Renal cortex interstitium (tissue), 15 donors: ENCODE measurements at places on chromosomes 6 and 20.

GRCh38 chr6:30914076-30914853 is at the start of gene VARS2:
Gene VARS2 (plus strand): TSS chr6:30914238. CDS start chr6:30914837, 599 bp downstream.
- peak; percentile 92 for DNase-seq

DNA sequence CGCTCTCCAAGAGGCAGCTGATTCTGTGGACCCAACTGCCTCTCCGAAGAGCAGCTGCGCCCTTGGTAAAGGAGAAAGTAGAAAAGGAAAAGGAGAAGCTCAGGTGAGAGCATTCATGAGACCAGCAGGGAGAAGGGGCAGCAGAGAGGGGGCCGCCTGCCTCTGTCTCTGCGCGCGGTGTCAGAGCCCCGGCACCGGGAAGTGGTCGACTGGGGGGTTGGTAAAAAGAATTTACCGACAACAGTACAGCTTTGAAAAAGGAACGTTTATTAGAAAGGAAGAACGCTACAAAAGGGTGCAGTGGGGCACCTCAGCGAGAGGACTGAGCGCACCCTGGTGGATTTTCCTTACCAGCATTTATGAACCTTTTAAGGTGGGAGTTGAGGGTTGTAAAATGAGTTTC is 61.9 kb downstream of the GPR6 start:
- DNase-seq, result peak; percentile 35

DNA sequence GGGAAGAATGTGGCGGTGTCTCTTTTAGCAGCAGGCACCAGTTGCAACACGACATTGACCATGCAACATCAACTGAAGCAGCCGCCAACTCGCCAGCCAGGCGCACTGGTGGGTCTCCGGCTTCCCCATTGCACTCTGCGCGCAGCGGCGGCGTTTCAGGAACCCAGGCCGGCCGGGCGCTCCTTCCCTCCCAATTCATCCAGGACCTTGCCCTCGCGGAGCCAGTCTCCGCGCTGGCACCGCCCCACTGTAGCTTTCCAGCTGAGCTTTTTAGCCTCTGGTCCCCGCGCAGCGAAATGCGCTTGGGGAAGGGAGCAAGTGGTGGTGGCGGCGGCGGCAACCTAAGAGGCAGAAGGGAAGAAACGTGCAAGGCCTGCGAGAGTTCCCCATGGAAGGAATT is 297.9 kb upstream of the RIMS1 start:
- no peak for DNase-seq

DNA sequence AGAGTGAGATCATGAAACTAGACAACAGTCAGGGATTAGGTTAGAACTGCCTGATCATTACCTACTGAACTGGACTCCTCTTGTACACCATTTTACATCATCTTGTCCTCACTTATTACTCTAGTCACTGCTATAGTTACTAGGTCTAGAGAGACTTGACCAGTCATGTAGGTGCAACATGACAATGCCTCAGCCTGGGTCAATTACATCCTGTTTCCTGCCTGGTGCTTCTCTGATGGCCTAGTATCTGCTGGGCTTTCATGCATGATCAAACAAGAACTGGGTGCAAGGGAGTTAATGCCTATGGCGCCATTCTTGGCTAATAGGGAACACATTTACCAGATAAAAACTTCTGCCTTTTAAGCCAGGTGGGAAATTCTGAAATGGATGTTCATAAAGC is 39.2 kb upstream of the MMS22L start:
- no peak for DNase-seq

DNA sequence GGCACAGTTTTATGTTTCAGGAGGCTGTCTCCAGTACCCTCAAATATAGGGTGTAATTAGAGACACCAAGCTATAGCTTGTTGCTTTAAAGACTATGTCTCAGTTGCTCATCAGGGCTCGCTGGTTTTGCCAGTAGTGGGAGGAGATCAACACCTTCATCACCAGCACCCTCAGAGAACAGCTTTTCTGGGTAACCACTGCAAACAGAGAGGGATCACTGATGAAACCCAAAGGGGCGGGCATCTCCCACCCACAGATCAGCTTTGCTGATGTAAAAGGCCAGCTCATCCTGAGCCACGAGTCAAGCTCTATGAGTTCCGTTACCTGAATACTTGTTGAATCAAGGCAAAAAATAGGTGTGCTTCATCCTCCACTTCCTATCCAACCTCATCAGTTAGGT is 187.7 kb downstream of the AIG1 start:
- DNase-seq, result no peak

DNA sequence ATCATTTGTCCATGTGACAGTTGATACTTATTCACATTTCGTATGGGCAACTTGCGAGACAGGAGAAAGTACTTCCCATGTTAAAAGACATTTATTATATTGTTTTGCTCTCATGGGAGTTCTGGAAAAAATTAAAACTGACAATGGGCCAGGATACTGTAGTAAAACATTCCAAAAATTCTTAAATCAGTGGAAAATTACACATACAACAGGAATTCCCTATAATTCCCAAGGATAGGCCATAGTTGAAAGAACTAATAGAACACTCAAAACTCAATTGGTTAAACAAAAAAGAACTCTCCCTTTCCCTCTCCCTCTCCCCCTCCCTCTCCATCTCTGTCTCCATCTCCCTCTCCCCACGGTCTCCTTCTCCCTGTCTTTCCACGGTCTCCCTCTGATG is 19.4 kb upstream of the EIF2S2 start:
- no peak for DNase-seq

DNA sequence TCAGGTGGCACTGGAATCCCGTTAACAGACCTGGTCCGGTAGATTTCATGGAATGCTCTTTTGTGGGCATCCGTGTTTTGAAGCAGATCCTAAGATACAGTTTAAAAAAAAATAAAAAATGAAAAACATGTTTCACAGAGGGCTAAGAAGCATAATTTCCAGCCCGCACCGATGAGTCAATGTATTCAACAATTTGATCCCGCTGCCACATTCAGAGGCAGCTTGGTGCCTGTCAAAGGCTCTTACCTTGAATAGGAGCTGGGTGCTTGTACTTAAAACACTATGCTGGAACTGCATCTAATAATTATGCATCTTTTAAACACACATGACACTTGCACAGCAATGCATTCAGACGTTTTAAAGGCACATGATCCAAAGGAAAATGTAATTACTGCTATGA is 164.8 kb downstream of the SYNE1 start:
- DNase-seq, result no peak

DNA sequence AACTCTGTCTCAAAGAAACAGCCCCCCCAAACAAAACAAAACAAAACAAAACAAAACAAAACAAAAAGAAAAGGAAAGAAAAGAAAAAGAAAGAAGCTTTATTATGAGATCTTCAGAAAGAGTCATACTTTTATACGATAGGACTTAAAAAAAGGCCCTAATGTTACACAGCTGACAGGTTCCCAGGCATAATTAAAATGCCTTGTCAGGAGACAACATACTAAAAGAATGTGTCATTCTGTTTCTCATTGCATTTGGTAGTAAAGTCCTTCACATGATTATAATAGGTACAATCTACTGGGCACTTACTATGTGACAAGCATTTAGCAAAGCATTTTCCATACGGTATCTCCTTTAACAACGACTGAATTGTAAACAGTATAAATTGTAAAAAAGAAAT is 36.4 kb upstream of the RPN2 start:
- no peak for DNase-seq

- DNase-seq, result no peak
Measured at GRCh38 chr6:144493035-144493910, 208.1 kb downstream of the UTRN start.

DNA sequence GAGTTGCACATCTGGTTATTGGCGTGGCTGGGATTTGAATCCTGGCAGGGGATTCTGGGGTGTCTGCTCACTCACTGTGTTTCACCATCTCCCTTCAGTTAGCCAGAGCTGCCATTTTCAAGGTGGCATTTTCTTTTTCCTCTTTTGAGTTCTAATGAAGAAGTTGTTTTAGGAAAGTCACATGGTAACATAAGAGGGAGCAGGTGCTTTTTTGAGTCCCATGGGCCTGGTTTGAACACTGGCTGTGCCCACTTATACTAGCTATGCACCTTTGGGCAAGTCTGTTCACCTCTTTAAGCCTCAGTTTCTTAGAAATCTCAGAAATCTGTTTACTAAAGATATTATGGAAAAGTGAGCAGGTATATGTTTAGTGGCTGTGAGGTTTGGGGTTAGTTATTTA is 39.6 kb downstream of the ANKS1A start:
- no peak for DNase-seq

GRCh38 chr6:5937936-5938706 is 68.6 kb downstream of the NRN1 start:
- DNase-seq, result no peak

DNA sequence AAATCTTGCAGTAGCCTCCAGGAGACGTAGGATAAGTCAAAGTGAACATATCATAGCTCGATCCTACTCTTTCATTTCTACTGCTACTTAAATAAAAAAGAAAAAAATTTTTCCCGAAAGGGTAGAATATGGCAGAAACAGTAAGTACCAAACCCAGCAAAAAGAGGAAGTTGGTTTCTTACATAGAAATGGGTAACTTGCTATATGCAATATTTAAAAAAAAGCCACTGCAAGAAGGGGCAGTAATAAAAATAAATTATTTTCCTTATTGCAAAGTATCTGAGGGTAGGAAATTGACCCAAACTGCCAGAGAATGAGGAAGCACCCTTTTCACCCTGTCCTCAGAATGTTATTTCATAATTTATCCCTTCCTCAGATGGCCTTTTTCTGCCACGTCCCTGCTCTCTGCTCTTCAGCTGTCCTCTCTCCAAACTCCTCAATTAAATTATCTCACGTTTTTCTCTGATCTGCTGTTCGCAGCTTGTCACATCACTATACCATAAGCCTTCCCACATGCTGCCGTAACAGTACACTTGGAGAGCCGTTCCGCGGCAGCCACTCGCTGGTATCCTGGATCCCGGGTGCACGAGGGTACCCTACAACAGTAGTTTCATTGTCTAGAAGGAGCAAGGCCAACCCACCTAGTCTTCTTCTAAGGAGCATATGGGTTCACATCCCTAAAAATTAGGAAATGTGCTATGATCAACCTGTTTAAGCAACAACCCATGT is 149.6 kb downstream of the BACH2 start:
- DNase-seq, result no peak

GRCh38 chr6:71473926-71474325 is 185.3 kb downstream of the OGFRL1 start:
- no peak for DNase-seq

DNA sequence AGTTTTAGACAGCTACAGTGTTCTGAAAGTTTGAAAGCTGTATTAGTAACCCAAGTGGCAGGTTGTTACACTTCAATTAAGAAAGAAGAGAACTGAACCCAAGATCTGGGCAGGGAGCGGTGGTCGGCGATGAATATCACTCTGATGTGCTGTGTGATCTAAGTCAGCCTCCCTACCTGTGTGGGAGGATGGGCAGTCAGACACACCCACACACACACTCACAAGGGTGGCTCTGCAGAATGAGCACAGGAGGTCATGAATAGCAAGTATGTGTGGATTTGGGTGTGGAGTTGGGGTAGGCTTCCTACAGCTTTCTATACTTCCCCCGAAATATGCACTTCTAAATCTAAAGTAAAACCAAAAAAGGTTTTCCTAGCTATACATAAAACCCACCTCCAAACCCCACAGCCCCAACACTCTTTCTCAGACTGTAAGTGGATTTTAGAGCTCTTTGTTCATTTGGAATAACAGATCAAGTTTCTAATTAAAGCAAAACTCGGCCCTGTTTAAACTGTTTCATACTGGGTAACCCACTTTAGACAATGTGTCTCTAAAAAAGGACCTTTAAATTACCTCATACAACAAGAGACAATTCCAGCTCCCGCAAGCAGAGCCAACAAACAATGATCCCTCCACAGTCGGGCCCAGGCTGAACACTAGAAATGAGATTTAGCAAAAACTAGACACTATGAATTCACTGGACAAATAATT is 19.4 kb downstream of the TNFRSF21 start:
- no peak for DNase-seq

DNA sequence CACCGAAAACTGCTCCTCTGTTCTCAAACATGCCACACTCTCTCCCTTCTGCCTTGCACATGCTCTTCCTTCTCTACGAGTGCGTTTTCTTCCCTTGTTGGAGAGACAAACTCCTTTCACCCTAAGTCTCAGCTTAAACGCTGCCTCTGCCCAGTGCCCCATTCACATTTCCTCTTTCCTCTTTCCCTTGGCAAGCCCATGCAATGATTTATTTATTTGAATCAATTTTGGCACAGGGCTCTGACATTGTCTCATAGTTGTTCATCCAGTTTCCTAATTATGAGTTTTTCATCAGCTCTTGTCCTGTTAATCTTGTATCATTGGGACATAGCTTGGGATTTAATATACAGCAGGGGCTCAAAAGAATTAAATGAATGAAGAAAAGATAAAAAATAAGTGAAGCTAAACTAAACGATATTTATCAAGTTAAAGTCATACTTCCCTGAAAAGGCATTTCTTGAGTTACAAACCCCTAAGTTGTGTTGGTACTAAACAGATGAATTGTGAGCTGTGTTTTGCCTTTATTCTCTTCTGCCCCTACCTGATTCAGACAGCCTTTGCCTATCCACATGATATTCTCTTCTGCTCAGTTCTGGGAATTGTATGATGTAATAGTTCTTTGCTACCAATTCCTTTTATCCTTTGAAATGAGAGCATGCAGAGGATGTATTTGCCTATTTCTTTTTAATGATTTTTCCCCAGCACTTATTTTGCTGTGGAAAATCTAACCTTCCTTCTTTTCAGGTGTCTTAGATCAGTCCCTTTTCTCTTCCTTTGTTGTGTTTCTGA is 704.4 kb downstream of the UTRN start:
- DNase-seq, result no peak

DNA sequence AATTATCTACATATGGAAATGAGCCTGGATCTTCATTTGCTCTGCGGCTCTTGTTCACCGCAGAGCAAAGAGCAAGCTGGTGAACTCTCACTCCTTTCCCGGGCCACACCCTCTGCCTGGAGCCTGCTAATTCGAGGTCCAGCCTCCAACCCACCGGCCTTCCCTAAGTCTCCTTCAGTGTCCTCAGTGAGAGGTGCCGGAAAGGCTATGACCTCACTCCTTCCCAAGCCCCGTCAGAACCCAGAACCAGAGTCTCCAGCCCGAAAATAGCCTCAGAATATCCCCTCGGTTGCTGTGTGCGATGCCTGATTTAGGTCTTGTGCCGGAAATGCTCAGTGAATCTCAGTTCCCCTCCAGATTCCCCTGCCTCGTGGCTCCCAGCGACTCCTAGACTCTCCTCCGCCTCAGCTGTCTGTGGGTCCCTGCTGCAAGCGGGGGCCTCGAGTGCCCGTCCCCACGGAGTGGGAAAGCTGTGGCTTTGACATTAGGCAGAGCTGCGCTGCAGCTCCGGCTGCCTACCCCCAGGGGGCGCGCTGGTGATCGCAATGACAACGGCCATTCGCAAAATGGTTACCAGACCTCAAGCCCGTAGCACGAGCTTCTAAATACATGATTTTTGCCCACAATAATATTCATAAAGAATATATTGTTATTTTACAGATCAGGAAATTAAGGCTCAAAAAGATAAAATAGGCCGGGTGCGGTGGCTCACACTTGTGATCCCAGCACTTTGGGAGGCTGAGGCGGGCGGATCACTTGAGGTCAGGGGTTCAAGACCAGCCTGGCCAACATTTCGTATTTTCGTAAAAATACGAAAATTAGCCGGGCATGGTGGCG is 4.1 kb upstream of the BNIP5 start:
- no peak for DNase-seq

GRCh38 chr6:6820641-6821238 is 232.2 kb downstream of the LY86 start:
- no peak for DNase-seq

- DNase-seq, result no peak
Measured at GRCh38 chr6:53375847-53376246, 27.1 kb upstream of the ELOVL5 start.

- no peak for DNase-seq
Measured at GRCh38 chr6:159821122-159821521, 21.0 kb downstream of the PNLDC1 start.
